SHP77 treated with DMSO at 0.1 percent for 48 hours (cell line): ENCODE measurements at places on chromosomes 7 and 10.

DNA sequence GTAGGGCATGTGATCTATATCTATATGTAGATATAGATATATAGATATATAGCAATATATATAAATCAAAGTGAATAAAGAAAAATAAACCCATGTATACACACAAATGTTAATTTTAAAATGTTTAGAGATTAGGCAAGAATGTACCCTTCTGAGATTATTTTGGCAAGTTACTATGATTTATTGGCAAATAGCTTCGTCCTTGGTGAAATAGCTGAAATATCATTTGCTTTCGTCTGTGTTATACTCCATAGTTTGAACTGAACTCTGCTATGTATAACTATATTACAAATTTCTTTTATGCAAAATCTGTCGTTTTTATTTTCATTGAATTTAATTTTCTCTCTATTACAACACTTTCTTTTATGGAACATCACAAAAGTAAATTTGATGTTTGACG lies 57.5 kb downstream of the CPED1 start:
- DNase-seq = no peak

- DNase-seq = no peak
Observed at GRCh38 chr10:14588084-14588937, 186.4 kb downstream of the FAM107B start.

DNA sequence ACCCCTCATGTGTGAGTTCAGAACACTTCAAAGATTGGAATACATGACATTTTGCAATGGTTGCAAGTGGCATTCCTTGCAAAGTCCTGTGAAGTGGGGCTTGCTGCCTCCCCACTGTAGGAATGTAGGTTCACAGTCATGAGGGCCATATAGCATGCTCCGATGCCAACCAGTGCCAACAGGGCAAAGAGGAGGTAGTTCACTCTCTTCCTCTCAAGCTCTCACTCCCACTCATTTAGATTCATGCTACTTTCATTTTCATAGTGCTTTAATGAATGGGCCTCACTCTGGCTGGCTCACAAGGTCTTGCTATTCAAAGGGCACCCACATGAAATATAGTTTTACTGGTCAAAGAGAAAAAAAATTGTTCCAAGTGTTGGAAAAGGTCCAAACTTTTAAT lies 169.9 kb upstream of the AOAH start:
- DNase-seq = no peak

DNA sequence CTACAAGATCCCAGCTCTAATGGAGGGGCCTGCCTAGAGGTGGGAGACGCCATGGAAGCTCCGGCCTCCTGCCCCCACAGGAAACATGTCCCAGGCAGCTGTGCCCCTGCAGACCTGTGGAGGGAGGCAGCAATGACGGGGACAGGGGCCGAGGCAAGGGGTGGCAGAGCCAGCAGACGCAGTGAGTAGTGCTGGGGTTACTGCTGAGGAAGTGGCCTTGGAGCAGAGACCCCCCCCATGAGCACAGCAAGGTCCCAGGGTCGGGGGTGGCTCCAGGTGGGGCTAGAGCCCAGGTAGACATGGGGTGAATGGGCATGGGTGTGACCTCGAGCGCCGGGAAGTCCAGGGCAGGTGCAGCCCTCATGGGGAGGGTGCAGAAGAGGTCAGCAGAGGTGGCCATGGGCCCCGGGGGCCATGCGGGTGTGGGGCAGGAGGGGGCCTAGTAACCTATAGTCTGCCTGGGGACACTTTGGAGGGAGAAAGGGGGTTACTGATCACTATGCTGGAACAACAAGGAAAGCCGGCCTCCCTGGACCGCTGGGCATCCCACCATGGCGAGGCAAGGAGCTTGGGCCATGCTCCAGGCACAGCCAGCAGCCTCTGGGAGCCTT lies 45.5 kb downstream of the JAKMIP3 start:
- no peak for DNase-seq

GRCh38 chr10:46077141-46077554 lies 31.1 kb upstream of the MSMB start:
- DNase-seq = no peak

DNA sequence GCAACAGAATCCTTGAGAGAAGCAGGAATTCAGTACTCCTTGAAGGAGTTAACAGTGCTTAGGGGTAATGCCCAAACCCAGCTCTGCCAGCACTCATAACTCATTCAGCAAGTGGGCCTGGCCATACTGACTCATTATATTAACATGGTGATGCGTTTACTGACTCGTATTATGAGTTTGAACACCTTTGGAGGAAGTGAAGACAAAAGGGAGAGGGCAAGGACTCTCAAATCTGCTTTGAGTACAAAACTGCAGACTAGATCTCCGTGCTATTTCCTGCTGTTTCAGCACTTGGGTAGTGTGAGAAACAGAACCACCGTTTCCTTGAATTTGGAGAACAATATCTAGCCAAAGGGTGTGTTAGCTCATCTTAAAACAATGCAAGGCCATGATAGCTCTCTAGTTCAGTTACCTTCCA lies 30.8 kb downstream of the SLC16A9 start:
- no peak for DNase-seq

DNA sequence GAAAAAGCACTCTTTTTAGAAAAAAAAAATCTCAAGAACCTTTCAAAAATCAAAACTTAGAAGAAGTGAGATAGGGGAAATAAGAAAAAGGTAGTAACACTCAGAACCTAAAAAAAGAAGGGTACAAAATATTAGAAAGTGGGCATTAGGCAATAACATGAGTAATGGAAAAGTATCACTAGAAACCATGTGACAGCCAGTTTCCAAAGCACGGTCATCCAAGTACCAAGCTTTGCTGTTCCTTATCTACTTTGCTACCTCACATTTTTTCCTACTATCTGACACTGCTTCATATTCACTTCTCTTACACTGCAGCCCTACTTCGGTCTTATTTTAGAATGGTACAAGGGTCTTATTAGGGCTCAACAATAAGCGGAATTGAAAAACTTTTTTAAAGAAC lies 30.3 kb downstream of the IMMP2L start:
- DNase-seq = no peak

DNA sequence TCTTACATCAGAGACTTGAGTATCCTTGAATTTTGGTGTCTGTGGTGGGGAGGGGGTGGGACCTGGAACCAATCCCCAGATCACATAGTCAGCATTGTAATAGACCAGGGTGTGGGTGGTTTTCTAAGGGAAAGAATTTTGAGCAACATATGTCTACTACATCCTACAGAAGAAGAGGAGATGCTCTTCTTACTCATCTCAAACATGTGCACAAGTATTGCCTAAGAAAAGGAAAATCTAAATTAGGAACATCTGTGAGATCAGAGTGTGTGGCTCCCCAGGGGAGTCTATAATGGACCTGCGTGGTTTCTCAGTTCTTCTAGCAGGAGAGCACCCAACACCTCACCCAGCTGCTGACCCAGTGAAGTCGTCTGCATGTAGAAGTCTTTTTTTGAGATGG lies 148.8 kb downstream of the CCDC3 start:
- DNase-seq = no peak

GRCh38 chr10:99984211-99985034 lies 25.3 kb downstream of the DNMBP start:
- no peak for DNase-seq

GRCh38 chr10:61897671-61898434 lies 3.6 kb upstream of the ARID5B start:
- no peak for DNase-seq

DNA sequence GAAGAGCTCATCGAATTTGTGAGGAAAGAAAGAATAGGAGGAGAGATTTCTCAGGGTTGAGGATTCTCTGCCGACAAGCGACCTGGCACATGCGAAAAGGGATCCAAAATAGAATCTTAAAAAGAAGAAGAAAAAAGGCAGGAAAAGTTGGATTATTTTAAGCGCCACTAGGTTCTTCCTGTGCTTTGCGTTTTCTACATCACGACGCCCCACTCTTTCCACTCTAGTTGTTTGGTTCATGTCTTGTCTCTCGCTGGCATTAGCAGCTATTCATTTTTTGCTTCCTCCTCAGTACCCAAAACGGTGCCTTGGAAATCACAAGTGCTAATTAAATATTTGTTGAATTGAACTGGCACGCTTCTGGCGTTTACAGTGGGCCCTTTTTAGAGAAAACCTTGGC lies 674 bp upstream of the FRA10AC1 start:
- DNase-seq = peak; percentile 43

GRCh38 chr7:141993354-141993753 lies 2.3 kb upstream of the MGAM start:
- no peak for DNase-seq

DNA sequence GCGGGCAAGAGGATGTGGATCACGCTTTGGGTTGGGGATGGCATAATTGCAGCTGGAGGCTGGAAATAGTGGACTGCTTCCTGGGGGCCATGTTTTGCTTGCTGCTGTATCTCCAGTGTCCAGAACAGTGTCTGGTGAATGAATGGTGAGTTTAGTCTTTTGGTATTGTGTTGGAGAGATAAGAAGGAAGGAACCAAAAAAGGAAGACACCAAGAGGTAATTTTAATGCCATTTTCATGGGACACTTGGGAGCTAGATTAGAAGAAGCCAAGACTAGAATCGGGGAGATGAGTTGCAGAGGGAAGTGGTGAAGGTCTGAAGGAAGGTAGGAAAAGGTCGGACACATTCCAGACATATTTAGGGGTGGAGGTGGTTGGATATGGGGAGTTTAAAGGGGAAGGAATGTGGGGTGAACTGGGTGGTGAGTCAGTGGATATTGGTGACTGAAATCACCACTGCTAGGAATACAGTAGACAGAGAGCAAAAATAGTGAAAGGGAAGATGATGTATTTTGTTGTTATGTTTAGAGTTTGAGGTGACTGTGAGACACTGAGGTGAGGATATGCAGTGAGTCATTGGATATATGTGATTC lies 76.7 kb downstream of the CCNY start:
- no peak for DNase-seq

DNA sequence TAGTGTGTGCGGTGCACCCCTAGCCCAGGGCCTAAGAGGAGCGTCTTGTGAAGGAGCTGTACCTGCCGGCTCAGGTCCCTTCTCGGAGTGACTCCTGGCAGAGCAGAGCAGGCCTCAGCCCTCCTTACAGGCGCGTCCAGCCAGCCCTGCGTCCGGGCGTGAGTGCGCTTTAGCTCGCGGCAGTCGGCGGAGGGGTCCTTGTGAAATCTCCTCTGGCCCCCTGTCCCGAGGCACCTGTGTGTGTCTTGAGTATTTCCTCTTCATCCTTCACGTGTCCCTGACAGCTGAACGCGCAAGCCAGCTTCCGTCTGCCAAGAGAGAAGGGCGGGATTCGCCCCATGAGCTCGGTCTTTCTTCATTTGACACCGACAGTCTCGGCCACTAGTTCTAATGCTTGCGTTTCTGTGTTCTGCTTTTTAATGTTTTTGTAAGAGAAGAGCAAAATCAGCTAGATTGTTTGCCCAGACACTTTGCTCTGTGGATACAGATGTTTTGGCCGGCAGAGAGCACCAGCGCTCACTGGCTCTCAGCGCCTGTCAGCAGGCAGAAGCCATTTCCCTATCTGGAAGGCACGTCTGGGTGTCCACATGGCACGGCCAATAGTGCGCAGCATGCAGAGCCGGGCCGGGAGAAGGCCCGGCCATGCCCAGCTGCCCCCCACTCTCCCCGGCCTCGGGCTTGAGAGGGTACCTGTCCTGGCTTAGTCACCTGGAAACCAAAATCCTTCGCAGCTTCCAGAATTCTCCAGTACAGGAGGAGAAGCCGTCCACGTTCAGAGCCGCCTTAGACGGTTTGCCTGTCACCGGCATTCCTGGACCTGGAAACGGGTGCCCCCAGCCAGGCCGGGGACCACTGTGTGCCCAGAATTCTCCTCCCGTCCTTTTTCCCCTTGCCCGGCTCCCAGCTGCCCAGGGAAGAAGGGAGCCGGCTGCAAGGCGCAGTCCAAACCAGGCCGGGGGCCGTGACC lies 7.0 kb downstream of the GET4 start:
- no peak for DNase-seq

DNA sequence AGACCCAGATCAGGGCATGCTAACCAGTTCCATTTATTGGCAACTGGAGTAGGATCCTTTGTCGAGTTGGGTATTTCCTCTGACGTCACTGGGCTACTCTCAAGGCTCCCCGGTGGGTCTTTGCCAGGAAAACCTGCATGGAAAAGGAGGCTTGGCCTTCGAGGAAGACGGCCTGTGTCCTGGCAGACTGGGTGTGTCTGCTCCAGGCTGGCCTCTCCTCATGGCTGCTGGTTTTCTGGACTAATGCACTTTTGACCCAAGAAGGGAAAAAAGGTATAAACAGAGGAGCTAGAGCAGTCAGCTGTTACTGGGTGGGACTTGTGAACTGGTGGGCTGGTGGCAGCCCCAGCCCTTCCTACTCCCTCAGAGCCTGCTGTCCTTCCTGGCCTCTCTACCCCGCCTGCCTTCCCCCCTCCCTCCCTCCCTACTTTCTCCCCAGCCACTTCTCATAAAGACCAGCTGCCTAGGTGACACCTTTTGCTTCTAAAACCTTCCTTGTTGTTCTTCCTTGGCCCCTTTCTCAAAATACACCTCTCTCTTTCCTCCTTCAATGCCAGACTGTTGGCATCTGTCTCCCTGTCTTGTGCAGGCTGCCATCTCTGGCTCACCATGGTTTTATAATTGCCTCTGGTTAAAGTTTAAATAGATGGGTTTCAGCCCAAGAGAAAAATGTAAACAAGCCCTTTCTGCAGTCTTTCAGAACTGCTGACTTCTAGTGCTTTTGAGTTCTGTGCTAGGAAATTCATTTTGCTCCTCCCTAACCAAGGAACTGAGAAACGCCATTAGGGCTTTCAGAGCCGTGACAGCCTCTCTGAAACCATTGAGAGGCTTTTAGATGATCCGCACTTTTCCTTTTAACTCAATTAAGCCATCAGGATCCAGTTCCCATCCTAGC lies 101.8 kb upstream of the MKLN1 start:
- DNase-seq = no peak

DNA sequence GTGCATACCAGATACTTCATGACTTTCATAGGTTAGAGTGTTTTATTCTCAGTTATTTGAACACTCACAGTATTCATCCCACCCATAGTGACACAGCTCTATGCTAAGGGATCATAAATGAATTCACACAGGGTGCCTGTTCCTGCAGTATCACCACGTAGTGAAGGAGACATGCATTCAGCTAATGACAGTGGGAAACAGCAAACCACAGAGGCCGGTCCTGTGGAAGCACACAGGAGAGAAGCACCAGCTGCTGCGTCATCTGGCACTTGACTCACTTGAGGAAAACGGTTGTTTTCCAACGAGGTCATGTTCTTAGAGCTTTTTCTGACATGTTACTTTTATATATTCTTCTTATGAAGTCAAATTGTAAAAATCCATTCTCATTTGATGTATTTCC lies 73.0 kb downstream of the UBE3C start:
- peak; percentile 74 for DNase-seq

DNA sequence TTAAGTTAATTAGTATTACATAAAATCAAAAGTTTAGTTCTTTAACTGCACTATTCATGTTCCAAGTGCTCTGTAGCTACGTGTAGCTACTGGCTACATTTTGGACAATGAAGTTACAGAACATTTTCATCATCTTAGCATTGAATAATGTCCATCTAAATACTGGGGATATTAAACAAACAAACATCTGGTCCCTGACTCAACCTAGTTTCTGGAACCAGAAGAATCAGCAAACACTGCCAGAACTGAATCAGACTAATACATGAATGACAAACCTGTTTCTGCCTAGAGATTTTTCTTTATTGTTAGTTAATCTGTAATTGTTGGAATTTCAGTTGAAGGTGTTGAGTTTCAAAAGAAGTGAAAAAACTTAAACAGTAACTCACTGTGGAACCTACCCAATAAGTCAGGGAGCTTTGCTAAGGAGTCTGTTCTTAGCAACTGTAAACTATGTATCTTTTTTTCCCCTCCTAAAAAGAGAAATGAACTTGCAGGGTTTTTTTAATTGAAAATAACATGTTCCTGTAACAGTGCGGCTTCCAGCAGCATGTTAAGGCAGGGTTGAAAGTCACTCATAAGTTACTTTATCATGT lies 58.3 kb downstream of the CDK13 start:
- DNase-seq = no peak

- no peak for DNase-seq
Observed at GRCh38 chr7:106737202-106737562, 76.2 kb upstream of the CCDC71L start.
